ENCODE measurements at places on chromosomes 3 and 15. TPM values are rescaled to one million over a fixed set of nuclear protein-coding genes. Genes with fewer than 3 reads are reported as not detected.

The TM4SF1 gene
- total RNA-seq, result 0.56 TPM

DNA sequence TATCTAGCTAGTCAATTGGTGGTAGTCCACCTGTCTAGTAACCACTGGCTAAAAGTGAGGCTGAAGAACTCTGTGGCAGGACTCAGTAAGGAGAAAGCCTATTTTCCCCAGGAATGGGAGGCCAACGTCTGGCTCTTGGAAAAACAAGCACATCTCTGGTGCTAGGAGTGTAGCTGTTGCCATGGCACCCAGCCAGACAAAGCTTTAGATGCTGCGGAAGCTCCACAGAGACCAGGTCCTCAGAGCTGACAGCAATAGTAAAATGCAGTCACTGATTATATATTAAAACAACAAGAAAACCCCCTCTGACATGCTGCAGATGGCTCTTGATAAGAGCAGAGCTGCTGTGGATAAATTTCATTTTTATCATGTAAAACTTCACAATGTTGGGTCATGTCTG lies 124.9 kb upstream of the STRIT1 start:
- H3K27me3 ChIP-seq, result no peaks in the 10 kb centered on the region
- H3K4me1 ChIP-seq, result no peaks in the 10 kb centered on the region
- H3K27ac ChIP-seq, result no peak overlapping the region
- DNase-seq, result no peak

DNA sequence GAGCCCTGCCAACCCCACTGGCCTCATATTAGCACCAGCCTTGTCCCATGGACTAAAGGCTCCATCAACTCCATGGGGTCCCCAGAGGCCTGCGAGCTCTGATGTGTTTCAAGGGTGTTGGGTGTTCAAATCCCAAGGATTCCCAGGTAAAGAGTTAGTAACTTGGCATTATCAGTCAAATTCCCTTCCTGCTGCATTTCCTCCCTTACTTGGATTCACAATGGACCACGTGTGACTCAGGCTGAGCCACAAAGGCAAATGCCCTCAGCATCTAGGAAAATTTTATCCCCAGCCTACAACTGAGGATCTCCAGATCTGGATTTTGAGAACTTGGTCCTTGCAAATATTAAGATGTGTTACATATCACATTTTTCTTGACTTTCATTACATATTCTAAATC lies 58.8 kb downstream of the GADL1 start:
- H3K36me3 ChIP-seq, result no peaks in the 10 kb centered on the region
- H3K4me3 ChIP-seq, result no peak overlapping the region
- H3K4me1 ChIP-seq, result no peaks in the 10 kb centered on the region
- H3K27ac ChIP-seq, result no peak overlapping the region
- peaks cover 2% of the 10 kb centered on the region for H3K27me3 ChIP-seq

The ASB14 gene
- total RNA-seq, result not detected

The HRG gene
- 0.13 TPM for total RNA-seq

The SEC22C gene
- total RNA-seq, result 35.8 TPM

The ZKSCAN7 gene
- total RNA-seq, result 4.6 TPM

DNA sequence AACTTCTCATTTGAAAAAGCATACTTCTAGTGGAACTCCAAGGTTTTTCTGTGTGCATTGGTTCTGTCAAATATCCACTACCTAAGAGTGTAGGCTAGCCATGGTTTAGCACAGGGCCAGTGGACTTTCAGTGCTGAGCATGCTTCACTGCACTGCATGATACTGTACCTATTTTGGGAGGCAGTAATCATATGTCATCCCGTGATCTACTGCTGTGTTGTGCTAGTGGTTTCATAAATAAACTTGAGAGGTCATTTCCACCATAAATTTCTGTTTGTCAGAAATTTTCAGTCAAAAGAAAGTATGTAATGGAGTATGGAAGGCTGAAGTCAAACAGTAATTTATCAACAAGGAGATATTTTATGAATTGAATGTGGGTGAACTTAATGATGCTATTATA lies 203.6 kb downstream of the ROBO1 start:
- H3K36me3 ChIP-seq, result no peaks in the 10 kb centered on the region
- no peak overlapping the region for H3K4me3 ChIP-seq
- H3K27ac ChIP-seq, result no peak overlapping the region
- H3K4me1 ChIP-seq, result no peaks in the 10 kb centered on the region
- no peaks in the 10 kb centered on the region for H3K27me3 ChIP-seq
- no peak for DNase-seq

The RTP4 gene
- 3.4 TPM for total RNA-seq

DNA sequence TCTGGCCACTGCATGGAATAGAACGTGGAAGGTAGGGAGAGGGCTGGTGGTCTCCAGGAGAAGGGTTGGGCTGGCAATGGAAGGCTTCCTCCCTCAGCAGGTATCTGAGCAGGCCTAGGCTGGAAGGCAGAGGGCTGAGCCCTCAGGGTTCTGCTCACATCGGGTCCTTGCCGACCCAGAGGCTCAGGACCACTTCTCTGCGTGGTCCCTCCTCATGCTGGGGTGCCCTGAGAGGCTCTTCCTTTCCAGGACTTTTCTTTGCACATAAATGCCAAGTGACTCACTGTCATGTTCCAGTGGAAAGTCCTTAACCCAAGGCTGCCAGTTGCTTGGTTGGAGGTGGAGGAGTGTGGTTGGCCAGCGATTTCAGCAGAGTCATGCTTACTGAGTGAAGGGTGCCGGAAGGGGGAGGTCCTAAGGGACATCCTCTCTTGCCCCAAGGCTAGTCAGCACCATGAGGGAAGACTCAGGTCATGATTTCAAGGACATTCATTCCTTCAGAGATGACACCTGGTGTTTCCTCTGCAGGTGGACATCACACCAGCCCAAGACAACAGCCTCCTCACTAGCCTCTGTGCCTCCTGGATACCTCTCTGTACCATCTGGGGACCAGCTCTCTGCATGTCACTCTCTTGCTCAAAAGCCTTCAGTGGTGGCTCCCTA lies 8.2 kb downstream of the SLC6A6 start:
- H3K27me3 ChIP-seq, result no peaks in the 10 kb centered on the region
- H3K4me1 ChIP-seq, result peaks cover 21% of the 10 kb centered on the region
- H3K4me3 ChIP-seq, result no peak overlapping the region
- H3K27ac ChIP-seq, result peak overlapping the region; percentile 19
- peaks cover 8% of the 10 kb centered on the region for H3K36me3 ChIP-seq

The PRR20G gene
- total RNA-seq, result not detected

- no peaks in the 10 kb centered on the region for H3K27me3 ChIP-seq
- H3K4me1 ChIP-seq, result peaks cover 34% of the 10 kb centered on the region
Observed at GRCh38 chr15:41936649-41937567, 35.4 kb downstream of the EHD4 start.

GRCh38 chr3:17195856-17196604 lies 311.3 kb downstream of the PLCL2 start:
- H3K27ac ChIP-seq, result peak overlapping the region; percentile 54
- H3K4me3 ChIP-seq, result no peak overlapping the region
- no peaks in the 10 kb centered on the region for H3K36me3 ChIP-seq
- peak; percentile 83 for DNase-seq
- peaks cover 25% of the 10 kb centered on the region for H3K4me1 ChIP-seq

- H3K4me1 ChIP-seq, result no peaks in the 10 kb centered on the region
- no peak overlapping the region for H3K27ac ChIP-seq
- no peak for DNase-seq
- no peak overlapping the region for H3K4me3 ChIP-seq
- H3K36me3 ChIP-seq, result no peaks in the 10 kb centered on the region
Observed at GRCh38 chr15:87901926-87902690, 354.4 kb downstream of the NTRK3 start.

- peak overlapping the region; percentile 52 for H3K4me3 ChIP-seq
- H3K36me3 ChIP-seq, result peaks cover 4% of the 10 kb centered on the region
- no peaks in the 10 kb centered on the region for H3K27me3 ChIP-seq
- peak overlapping the region; percentile 86 for H3K27ac ChIP-seq
Observed at GRCh38 chr15:67085237-67085817, 19.9 kb downstream of the SMAD3 start.

DNA sequence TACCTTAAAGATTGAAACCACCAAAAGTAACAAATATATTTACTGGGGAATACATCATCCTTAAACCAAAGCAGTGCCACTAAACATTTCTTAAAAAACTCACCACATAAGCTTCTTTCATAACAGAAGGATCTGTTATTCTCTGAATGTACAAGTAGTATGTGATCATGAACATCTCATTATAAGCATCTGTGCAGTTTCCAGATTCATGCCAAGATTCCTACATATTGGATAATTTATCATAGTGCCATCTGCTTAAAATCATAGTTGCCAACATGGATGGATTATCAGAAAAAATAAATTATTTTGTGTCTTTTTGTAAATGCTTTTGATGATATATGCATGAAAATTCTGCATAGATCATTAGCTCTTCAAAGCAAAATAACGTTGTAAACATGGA lies 21.8 kb upstream of the BCHE start:
- no peaks in the 10 kb centered on the region for H3K4me1 ChIP-seq
- H3K4me3 ChIP-seq, result no peak overlapping the region
- H3K27ac ChIP-seq, result no peak overlapping the region
- H3K27me3 ChIP-seq, result no peaks in the 10 kb centered on the region
- no peak for DNase-seq

- H3K4me1 ChIP-seq, result no peaks in the 10 kb centered on the region
- DNase-seq, result no peak
- H3K4me3 ChIP-seq, result no peak overlapping the region
- H3K36me3 ChIP-seq, result no peaks in the 10 kb centered on the region
Observed at GRCh38 chr15:40295877-40296560, 11.7 kb downstream of the PLCB2 start.

The NPAP1 gene
- not detected for total RNA-seq

DNA sequence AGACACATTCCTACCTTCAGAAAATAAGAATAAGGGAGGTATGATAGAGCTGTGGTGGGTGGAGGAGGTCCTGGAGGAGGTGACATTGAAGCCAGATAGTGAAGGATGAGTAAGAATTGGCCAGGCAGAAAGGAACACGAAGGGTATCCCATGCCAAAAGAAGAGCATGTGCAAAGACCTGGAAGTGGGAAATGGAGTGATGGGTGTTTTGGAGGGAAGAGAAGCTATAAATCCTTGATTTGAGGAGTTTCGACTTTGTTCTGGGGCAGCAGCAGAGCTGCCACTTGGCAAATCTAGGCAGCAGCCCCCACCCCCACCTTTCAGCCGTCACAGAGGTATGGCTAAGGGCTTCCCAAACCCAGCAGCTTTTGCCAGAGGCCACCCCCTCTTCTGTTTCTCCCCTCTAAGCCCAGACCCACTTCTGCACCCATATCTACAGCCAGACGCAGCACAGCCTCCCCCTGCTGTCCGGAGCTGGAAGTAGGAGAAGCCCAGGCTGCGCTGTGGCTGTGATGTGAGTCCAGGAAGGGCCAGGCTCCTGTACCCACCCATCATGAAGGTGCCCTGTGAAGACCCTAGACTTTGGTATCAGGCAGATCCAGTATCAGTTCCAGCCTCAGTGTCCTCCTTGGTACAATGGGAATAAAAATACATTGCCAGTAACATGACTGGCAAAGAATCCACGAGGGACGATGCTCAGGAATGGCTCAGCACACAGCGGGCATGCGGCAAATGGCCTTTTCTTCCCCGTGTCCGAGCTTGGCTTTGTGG lies 188.7 kb upstream of the LINGO1 start:
- H3K4me1 ChIP-seq, result no peaks in the 10 kb centered on the region
- H3K36me3 ChIP-seq, result no peaks in the 10 kb centered on the region
- no peak overlapping the region for H3K27ac ChIP-seq
- peaks cover 13% of the 10 kb centered on the region for H3K27me3 ChIP-seq
- H3K4me3 ChIP-seq, result no peak overlapping the region

GRCh38 chr15:64447536-64448315 lies 12.7 kb upstream of the ZNF609 start:
- H3K4me3 ChIP-seq, result 0 out of 2 replicates have a peak overlapping the region, but pooled peaks have one; percentile 21
- H3K27me3 ChIP-seq, result no peaks in the 10 kb centered on the region
- H3K27ac ChIP-seq, result peak overlapping the region; percentile 60
- peaks cover 48% of the 10 kb centered on the region for H3K4me1 ChIP-seq

The DUOXA2 gene
- total RNA-seq, result not detected

The STXBP5L gene
- total RNA-seq, result not detected

DNA sequence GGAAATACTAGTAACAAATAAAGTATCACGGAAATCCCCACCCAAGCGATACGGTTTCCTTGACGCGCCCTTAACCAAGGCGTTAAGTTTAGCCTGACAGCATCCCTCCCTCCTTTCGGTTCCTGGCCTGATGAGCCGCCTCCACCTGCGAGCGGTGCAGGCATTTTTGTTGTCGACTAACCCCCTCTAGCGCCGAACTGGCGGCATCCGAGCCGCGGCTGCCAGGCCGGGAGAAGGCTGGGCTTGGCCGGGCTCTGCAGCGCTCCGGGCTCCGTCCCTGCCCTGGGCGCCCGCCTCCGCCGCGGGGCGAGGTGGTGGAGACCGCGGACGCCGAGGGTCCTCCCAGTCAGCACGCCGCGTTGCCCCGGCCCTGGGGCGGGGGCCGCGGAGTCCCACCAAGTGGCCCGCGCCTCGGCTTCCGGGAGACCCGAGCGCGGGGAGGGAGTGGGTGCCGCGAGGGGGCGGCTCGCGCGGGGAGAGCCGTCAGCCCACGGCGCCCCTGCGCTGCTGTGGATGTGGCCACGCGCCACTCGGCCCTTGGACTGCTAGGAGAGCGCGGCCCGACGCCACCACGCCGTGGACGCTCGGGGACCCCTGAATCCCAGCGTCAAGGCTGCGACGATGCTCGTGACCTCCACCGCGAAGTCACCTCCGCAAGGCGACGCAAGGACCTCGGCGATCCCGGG lies 1.1 kb upstream of the EPHA6 start:
- H3K27me3 ChIP-seq, result no peaks in the 10 kb centered on the region
- H3K36me3 ChIP-seq, result no peaks in the 10 kb centered on the region
- DNase-seq, result peak; percentile 13
- H3K4me1 ChIP-seq, result peaks cover 10% of the 10 kb centered on the region
- peak overlapping the region; percentile 36 for H3K4me3 ChIP-seq
- H3K27ac ChIP-seq, result no peak overlapping the region

DNA sequence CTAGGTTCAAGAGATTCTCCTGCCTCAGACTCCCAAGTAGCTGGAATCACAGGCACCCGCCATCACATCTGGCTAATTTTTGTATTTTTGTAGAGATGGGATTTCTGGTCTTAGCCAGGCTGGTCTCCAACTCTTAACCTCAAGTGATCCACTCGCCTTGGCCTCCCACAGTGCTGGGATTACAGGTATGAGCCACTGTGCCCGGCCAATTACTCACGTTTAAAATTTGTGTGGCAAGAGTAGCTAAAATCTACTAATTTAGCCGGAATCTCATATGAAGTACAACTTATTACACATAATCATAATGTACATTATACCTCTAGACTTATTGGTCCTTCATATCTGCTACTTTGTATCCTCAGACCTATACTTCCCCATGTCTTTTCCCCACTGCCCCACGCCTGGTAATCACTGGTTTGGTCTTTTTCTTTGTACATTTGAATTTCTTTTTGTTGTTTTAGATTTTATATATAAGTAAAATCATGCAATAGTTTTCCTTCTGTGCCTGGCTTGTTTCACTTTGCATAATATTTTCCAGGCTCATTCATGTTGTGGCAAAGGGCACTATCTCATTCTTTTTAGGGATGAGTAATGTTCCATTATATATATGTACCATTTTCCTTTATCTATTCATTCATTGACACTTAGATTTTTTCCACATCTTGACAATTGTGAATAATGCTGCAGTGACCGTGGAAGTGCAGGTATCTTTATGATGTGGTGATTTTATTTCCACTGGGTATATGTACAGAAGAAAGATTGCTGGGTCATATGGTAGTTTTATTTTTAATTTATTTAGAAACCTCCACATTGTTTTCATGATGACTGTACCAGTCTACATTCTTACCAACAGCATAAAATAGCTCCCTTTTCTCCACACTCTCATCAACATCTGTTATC lies 605.0 kb upstream of the CBLB start:
- H3K27me3 ChIP-seq, result no peaks in the 10 kb centered on the region
- no peak for DNase-seq
- no peaks in the 10 kb centered on the region for H3K36me3 ChIP-seq
- H3K4me1 ChIP-seq, result no peaks in the 10 kb centered on the region
- no peak overlapping the region for H3K27ac ChIP-seq
- H3K4me3 ChIP-seq, result no peak overlapping the region

GRCh38 chr3:5144316-5144994 lies 22.4 kb downstream of the ARL8B start:
- no peaks in the 10 kb centered on the region for H3K27me3 ChIP-seq
- H3K4me3 ChIP-seq, result no peak overlapping the region
- DNase-seq, result no peak
- H3K4me1 ChIP-seq, result peaks cover 31% of the 10 kb centered on the region
- peaks cover 10% of the 10 kb centered on the region for H3K36me3 ChIP-seq
